Upper lobe of right lung (tissue), 1 donor: ENCODE measurements at places on chromosomes 6 and 20. TPM values are rescaled to one million over a fixed set of nuclear protein-coding genes. Genes with fewer than 3 reads are reported as not detected.

The PRICKLE4 gene
- 14.2 TPM for total RNA-seq

- H3K27me3 ChIP-seq = no peaks in the 10 kb centered on the region
- H3K4me3 ChIP-seq = no peak overlapping the region
- H3K27ac ChIP-seq = no peak overlapping the region
- H3K4me1 ChIP-seq = no peaks in the 10 kb centered on the region
Measured at GRCh38 chr20:11845340-11845739, 72.4 kb upstream of the BTBD3 start.

The PRSS16 gene
- 15.1 TPM for total RNA-seq

GRCh38 chr6:149913085-149913484, 9.8 kb downstream of the RAET1G start:
- no peak overlapping the region for H3K4me3 ChIP-seq
- H3K27ac ChIP-seq = no peak overlapping the region
- H3K4me1 ChIP-seq = no peaks in the 10 kb centered on the region
- peak; percentile 7 for DNase-seq
- H3K27me3 ChIP-seq = no peaks in the 10 kb centered on the region

GRCh38 chr6:82097676-82098075, 149.9 kb downstream of the IBTK start:
- no peaks in the 10 kb centered on the region for H3K4me1 ChIP-seq
- no peak overlapping the region for H3K27ac ChIP-seq
- no peaks in the 10 kb centered on the region for H3K36me3 ChIP-seq

The WDR46 gene
- total RNA-seq = 37.0 TPM

DNA sequence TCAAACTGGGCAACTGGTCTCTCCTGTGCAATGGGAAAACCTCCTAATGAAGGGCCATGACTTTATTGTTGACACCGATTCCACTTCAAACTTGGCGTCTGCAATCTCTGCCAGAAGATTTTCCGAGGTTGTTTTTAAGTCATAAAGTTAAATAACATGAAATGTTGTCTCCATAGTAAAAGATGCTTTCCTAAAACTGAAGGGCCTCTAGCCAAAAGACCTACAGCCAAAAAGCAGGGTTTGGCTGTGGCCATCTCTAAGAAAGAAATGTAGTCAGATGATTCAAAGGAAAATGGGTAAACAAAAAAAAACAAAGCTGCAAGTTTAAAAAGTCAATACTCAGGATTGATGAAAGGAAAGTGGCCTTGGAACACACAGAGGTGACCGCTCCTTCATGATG, 14.1 kb downstream of the CD93 start:
- H3K4me1 ChIP-seq = no peaks in the 10 kb centered on the region
- no peak for DNase-seq
- no peaks in the 10 kb centered on the region for H3K36me3 ChIP-seq
- H3K27ac ChIP-seq = no peak overlapping the region
- no peak overlapping the region for H3K4me3 ChIP-seq

DNA sequence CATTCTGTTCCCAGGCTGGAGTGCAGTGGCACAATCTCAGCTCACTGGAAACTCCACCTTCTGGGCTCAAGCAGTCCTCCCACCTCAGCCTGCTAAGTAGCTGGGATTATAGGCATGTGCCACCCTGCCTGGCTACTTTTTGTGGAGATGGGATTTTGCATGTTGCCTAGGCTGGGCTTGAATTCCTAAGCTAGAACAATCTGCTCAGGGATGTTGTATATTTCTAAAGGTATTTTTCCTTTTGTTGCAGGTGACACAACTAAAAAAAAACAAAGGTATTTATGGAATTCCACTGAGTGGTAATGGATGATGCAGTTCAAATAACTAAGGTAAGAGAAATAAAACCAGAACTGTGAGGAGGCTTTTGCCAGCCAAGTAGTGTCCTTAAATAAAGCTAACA, 49.7 kb downstream of the PTPRA start:
- no peaks in the 10 kb centered on the region for H3K4me1 ChIP-seq
- H3K27ac ChIP-seq = no peak overlapping the region
- H3K4me3 ChIP-seq = no peak overlapping the region
- no peaks in the 10 kb centered on the region for H3K27me3 ChIP-seq

The PDE10A gene
- total RNA-seq = 6.0 TPM

DNA sequence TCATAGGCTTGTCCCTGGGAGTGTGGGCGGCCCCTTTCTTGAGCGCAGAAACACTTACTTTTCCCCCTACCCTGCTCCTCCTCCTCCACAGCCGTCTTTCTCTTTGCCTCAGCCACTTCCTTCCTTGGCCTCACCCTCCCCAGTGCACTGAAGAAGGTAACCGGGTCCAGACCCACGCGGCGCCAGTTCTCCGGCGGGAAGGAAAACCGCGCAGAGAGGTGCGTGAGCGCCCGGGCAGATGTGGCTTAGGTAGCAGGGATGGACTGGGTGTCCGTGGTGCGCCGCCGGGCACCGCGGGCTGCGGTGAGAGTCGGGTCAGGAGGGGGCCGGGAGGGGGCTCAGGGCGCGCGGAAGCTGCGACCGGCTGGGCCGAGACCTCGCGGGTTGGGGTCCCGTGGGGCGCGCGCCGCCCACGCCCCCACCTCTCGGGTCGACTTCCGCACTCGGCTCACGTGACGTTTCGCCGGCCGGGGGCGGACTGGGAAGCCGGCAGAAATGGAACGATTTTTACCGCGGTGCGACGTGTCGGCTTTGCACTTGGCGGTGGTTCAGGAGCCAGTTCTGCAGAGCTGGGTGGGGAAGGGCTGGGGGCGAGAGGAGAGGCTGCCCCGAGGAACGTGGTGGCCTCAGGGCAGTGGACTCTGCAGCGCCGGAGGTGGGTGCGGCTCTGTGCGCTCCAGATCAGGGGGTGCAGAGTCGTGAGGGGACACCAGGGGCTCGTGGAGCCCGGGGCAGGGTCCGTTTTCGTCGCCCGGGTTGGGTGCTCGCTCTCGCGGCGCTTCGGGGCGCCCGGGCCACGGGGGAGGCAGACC, at the start of gene ABRACL:
TSS of gene ABRACL (plus strand) at position 88 of the 812 bp plus-strand sequence. CDS start 5,416 bp downstream, outside the sequence.
- peak within 1 kb of the TSS; percentile 87 for H3K4me3 ChIP-seq
- H3K4me1 ChIP-seq = peaks cover 18% of the 10 kb centered on the region

The TPX2 gene
- total RNA-seq = 1.6 TPM

The LPA gene
- total RNA-seq = not detected

The GPX5 gene
- not detected for total RNA-seq

DNA sequence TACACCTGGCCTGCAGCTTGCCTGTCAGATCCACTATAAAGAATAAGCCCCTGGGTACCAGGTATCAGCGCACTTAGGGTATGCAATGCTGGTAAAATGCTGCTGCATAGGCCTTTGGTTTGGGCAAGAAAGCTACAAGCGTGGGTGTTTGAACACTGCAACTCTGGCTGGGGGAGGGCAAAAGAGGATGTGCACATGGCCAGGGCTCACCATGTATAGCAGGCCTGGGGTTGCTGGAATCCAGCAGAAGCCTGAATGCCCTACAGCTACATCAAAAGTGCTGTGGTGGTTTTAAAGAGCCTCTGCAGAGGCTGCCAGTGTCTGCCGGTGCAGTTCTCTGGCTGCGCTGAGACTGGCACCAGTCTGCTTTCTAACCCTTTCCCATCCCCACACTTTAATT, 51.7 kb downstream of the UQCC1 start:
- no peaks in the 10 kb centered on the region for H3K27me3 ChIP-seq
- DNase-seq = no peak
- no peaks in the 10 kb centered on the region for H3K4me1 ChIP-seq
- peaks cover 40% of the 10 kb centered on the region for H3K36me3 ChIP-seq
- no peak overlapping the region for H3K27ac ChIP-seq
- no peak overlapping the region for H3K4me3 ChIP-seq

The CDKN1A gene
- 151 TPM for total RNA-seq

- peaks cover 8% of the 10 kb centered on the region for H3K36me3 ChIP-seq
- peaks cover 17% of the 10 kb centered on the region for H3K4me1 ChIP-seq
- peak overlapping the region; percentile 82 for H3K4me3 ChIP-seq
- no peak for DNase-seq
- no peaks in the 10 kb centered on the region for H3K27me3 ChIP-seq
- H3K27ac ChIP-seq = peak overlapping the region; percentile 87
Measured at GRCh38 chr6:135054226-135054568, 425 bp downstream of the HBS1L start.

- DNase-seq = peak; percentile 93
- H3K36me3 ChIP-seq = peaks cover 12% of the 10 kb centered on the region
- peak within 1 kb of the TSS; percentile 92 for H3K27ac ChIP-seq
Measured at GRCh38 chr6:36196113-36196879, at the start of gene BRPF3. BRPF3 (plus strand) TSS chr6:36196744; CDS start chr6:36200323, 3,579 bp downstream.

GRCh38 chr6:75199889-75200288, 6.0 kb downstream of the COL12A1 start:
- no peak for DNase-seq
- H3K27me3 ChIP-seq = peaks cover 36% of the 10 kb centered on the region
- no peak overlapping the region for H3K27ac ChIP-seq
- H3K4me1 ChIP-seq = peaks cover 13% of the 10 kb centered on the region
- H3K4me3 ChIP-seq = no peak overlapping the region

DNA sequence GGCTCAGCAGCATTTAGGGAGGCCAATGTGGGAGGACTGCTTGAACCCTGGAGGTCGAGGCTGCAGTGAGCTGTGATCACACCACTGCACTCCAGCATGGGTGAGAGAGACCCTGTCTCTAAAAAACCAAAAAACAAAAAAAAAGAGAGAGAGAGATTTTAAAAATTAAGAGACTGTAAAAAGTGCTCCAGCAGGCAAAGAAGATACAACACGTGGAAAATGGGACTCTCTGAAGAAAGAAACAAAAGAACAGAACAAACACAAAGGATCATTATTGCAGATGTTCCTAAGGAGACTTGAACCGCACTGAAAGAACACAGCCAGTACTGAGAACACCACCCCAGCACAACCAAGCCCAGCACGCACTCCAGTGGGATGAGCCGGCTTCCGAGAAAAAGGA, 74.2 kb downstream of the TAF4 start:
- no peaks in the 10 kb centered on the region for H3K4me1 ChIP-seq
- no peak overlapping the region for H3K4me3 ChIP-seq

DNA sequence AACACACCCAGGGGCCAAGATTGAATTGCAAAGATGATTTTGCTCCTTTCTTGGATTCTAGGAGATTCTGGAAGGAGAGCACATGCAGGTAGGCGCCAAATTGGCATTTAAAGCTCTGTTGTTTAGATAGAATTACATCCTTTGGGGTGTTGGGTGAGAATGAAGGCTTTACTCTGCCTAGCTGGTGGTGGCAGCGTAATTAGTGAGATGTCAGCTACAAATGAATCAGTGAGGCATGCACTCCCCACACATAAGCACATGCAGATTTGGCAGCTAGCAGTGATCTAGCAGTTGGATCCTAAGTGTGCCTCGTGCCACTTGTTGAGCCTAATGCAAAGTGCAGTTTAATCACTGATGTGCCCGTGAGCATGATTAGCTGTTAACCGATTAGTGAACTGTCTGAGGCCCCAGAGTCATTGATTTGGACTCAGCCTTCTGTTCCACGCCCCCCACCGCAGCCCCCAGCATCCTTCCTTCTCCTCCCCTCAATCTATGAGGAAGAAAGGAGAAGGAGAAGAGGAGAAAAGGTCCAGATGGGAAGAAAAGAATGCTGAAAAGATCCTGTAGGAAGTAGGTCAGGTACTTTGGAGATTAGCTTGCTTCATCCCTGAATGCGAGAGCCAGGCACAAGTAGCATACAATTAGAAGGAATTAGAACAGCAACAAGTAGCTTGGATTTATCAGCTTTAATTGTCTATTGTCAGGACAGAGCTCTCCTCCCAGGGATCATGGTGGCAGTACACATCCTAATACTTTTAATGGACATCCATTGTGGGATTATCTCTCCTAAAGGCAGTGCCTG, 6.0 kb upstream of the PRDM1 start:
- DNase-seq = no peak
- no peaks in the 10 kb centered on the region for H3K27me3 ChIP-seq
- H3K36me3 ChIP-seq = no peaks in the 10 kb centered on the region
- no peak overlapping the region for H3K27ac ChIP-seq
- H3K4me1 ChIP-seq = no peaks in the 10 kb centered on the region

GRCh38 chr6:14095437-14095836, 22.1 kb upstream of the CD83 start:
- H3K4me3 ChIP-seq = no peak overlapping the region
- H3K27me3 ChIP-seq = no peaks in the 10 kb centered on the region
- DNase-seq = no peak
- no peaks in the 10 kb centered on the region for H3K36me3 ChIP-seq
- peaks cover 3% of the 10 kb centered on the region for H3K4me1 ChIP-seq

- H3K4me3 ChIP-seq = no peak overlapping the region
- no peaks in the 10 kb centered on the region for H3K36me3 ChIP-seq
- H3K27me3 ChIP-seq = no peaks in the 10 kb centered on the region
- H3K4me1 ChIP-seq = peaks cover 3% of the 10 kb centered on the region
Measured at GRCh38 chr20:44662261-44662660, 10.8 kb upstream of the ADA start.

DNA sequence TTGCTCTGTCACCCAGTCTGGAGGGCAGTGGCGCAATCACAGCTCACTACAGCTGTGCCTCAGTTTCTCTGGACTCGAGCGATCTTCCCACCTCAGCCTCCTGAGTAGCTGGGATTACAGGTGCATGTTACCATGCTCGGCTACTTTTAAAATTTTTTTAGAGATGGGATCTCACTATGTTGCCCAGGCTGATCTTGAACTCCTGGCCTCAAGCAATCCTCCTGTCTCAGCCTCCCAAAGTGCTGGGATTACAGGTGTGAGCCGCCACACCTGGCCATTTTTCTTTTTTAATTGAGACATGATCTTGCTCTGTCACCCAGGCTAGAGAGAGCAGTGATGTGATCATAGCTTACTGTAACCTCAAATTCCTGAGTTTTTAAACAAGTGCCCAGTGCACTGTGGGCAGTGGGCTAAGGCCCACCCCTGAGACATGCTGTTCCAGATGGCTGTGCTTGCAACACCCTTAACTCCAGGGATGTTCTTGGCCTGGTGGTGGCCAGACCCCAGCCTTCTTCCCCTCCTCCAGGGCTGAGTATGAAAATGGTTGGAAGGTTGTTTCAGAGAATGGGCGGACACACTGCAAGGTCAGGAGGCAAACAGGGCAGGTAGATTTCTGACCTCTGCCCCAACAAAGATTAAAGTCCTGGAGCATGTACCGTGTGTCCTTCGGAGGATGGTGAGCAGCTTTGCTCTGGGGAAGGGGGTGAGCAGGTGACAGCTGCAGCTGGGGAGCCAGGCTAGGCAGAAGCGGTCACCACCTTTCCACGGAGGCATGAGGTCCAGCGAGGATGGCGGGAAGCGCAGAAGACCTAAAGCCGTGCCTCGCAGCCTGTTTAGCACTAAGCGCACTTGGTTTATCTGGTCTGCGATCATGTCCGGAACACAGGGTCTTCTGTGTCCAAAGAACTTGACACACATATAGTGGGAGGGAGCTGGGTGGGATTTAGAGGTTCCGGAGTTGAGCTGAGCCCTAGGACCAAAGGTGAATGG, 1.4 kb upstream of the FAM83C start:
- no peak overlapping the region for H3K27ac ChIP-seq
- H3K4me3 ChIP-seq = no peak overlapping the region
- peak; percentile 32 for DNase-seq
- no peaks in the 10 kb centered on the region for H3K4me1 ChIP-seq
